ENCODE measurements at places on chromosomes 2 and 18. TPM values are rescaled to one million over a fixed set of nuclear protein-coding genes. Genes with fewer than 3 reads are reported as not detected.

Gene GYPC
- polyA plus RNA-seq: 408 TPM

GRCh38 chr18:55097456-55098170 is 138.4 kb upstream of the CCDC68 start:
- no peak overlapping the region for H3K4me3 ChIP-seq
- no peaks in the 10 kb centered on the region for H3K36me3 ChIP-seq
- no peak overlapping the region for H3K27ac ChIP-seq
- no peaks in the 10 kb centered on the region for H3K27me3 ChIP-seq

Gene KCNK3
- polyA plus RNA-seq: 1.2 TPM

DNA sequence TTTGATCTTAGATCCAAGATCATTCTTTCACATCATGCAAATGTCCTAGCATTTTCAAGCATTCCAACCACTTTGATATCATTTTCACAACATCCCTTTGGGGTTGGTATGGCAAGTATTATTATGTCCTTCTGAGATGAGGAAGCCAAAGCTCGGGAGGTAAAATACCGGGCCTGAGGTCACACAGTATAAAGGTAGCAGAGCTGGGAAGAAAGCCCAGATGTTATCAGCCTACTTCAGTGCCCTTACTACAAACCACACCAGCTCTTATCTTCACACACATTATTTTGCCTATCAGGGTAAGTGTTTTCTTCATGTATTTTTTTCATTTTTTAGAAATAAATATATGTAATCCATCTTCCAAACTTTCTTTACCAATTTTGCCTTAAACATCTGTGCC is 4.2 kb upstream of the B4GALT6 start:
- H3K4me3 ChIP-seq: no peak overlapping the region
- no peak for DNase-seq
- no peaks in the 10 kb centered on the region for H3K36me3 ChIP-seq
- H3K27ac ChIP-seq: no peak overlapping the region

DNA sequence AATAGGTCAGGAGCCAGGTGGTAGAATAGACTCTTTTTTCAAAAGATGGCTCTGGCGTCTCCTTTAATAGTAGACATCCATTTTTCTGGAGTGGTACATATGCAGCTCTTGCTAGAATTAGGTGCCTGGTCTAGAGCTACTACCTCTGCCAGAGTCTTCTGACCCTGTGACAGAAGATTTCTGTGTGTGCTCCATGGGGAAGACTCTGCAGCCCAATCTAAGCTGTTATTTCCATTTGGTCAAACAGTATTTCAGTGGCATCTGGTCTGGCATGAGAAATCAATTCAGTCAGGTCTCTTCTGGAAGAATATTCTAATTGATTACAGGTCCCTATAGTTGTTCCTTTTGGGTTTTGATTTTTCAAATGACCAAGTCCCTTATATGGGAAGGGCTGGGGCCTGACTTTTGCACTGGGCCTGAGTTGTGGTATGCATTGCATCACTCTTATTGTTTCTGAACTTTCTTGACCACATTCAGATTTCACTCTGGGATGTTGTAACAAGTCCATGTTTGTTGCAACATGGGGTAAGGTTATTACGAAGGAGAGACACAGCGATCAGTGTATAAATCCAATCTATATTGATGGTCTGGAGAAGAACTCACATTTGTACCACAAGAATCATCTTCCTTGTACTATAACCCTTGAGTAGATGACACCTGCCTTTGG is 12.1 kb downstream of the MXD1 start:
- H3K27ac ChIP-seq: no peak overlapping the region
- H3K4me1 ChIP-seq: no peaks in the 10 kb centered on the region
- no peaks in the 10 kb centered on the region for H3K27me3 ChIP-seq
- DNase-seq: no peak
- no peak overlapping the region for H3K4me3 ChIP-seq
- peaks cover 82% of the 10 kb centered on the region for H3K36me3 ChIP-seq

- no peaks in the 10 kb centered on the region for H3K4me1 ChIP-seq
- no peaks in the 10 kb centered on the region for H3K27me3 ChIP-seq
These were observed 195.4 kb upstream of the RMP24 start for GRCh38 chr18:35777039-35777438.
